Stimulated activated CD4-positive, alpha-beta T cell treated with anti-CD3 and anti-CD28 coated beads, Interleukin-1b, Interleukin-23, amount 100 ng/mL, for 1 hour (primary cell): ENCODE measurements at places on chromosomes 13 and 19.

- no peak for DNase-seq
Measured at GRCh38 chr13:24166561-24166960, 6.0 kb downstream of the SPATA13 start.

DNA sequence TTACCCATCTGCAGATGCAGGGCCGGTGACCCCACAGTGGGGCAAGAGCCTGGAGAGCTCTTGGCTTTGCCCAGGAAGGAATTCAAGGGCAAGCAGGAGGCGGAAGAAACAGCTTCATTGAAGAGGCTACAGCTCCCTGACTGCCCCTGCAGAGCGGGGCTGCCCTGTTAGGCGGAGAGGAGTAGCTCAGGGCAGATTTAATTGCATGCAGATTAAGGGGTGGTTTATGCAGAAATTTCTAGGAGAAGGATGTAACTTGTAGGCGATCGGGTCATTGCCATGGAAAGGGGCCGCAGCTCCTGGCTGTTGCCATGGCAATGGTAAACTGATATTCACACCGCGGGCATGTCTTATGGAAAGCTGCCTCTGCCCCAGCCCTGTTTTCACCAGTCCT, 94.1 kb downstream of the ATP11A start:
- DNase-seq = no peak

- no peak for DNase-seq
Measured at GRCh38 chr13:113730258-113730691, 28.8 kb upstream of the TMEM255B start.

DNA sequence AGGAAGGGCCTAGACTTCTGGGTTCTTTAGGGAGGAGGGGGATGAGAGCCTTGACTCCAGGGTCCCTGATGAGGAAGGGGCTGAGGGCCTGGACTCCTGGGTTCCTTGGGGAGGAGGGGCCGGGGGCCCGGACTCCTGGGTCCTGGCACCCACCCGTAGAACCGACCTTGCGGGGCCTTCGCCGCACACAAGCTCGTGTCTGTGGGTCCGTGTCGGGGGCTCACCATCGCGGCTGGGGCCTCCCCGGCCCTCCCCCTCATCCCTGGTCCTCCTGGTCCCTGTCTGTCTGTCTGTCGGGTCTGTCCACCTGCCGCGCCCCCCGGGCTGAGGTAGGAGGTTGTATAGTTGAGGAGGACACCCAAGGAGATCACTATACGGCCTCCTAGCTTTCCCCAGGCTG, 662 bp upstream of the SPACA6 start:
- DNase-seq = no peak

DNA sequence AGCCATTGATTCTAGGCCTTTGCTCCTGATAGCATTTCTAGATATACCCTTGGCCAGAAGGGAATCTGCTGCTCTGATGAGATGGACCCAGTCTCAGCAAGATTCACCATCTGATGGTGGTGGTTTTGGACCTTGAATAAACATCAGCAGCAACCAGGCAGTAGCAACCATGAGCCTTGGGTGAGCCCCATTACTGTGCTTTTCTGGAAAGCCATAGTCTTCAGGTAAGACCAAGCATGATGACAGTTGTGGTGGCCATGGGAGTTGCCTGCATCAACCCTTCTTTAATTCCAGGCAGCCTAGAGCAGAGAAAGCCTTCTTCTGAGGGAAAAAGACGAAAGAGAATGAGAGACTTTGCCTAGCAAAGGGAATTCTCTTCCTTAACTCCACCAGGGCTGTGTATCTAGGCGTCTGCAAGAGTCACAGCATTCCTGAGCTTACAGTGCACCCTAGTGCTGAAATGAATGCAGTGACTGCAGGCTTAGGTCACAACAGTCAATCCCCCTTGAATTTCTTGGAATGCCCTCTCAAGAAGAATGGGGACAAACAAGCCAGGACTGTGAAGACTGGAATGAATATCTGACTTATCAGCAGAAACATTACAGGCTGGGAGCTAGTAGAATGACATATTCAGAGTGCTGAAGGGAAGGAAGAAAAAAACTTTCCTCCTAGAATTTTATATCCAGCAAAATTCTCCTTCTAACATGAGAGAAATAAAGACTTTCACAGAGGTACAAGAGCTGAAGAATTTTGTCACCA, 942.4 kb upstream of the PCDH20 start:
- DNase-seq = no peak

DNA sequence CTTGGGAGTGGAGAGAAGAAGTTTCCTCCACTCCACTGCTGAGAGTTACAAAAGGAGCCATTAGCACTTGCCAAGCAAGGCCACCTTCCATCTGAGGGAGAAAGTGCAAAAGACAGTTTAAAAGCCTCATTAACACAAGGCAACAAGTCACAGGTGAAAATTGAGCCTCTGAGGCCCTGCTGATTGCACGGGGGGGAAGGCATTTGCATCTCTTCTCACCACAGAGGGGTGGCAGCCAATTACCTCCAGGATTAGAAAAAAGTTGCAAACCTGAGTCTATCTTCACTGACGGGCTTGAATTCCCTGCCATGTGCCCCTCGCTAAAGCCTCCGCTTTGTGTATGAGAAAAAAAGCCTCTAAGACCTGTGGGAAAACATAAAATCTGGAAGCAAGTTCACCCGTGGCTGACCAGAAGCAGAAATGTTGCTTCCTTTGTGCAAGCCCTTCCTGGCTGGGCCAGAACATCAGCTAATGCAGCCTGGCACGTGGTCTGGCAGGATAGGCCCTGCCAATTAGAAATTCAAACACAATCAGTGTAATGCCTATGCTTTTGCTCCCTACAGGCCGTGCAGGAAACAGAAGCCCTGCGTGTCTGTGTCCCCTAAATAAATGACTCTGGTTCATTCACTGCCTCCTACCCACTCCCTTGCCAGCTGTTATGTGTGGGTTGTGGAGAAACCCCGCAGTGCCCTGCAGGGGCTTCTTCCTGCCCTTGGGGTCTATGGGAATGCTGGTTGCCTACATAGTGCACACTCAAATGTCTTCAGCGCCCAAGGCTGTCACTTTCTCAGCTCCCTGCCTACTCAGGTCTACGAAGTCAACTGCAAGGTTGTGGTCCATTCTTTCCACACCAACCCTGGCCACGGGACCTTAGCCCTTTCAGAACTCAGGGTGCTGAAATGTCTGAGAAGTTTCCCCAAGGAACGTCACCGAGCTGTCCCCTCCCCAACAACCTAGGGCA, 150.2 kb downstream of the UQCRFS1 start:
- DNase-seq = no peak

GRCh38 chr13:69579351-69579750, 528.3 kb upstream of the ATXN8OS start:
- no peak for DNase-seq

GRCh38 chr19:39296906-39297305, 699 bp downstream of the IFNL1 start:
- DNase-seq = no peak
